ENCODE measurements at places on chromosomes 7 and 10.

- DNase-seq, result no peak
Measured at GRCh38 chr7:148535217-148535616, 55.3 kb upstream of the C7orf33 start.

DNA sequence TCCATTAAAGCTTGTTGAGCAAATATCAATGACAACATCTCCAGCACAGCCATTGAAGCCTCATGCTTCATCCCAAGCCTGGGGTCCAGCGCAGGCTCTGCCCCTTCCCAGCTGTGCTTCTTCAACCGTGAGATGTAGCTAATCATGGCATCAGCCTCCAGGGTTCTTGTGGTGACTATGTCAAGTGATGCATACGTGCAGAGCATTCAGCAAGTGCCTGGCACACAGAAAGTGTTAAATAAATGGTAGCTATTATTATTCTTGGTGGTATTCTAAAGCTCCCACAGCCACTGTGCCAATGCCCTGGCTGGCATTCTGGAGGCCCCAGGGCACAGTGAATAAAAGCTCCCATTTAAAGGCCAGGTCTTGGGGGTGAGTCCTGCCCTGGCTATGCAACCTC, 146.6 kb downstream of the WDR11 start:
- DNase-seq, result no peak

GRCh38 chr10:110527731-110528171, 30.0 kb downstream of the DUSP5 start:
- no peak for DNase-seq

- DNase-seq, result no peak
Measured at GRCh38 chr10:96420228-96421009, 61.6 kb upstream of the OPALIN start.

GRCh38 chr7:108109221-108109908, 20.8 kb downstream of the LAMB4 start:
- peak; percentile 16 for DNase-seq

Data from NCI-H1436 (cell line).